ENCODE measurements at places on chromosomes 4 and X.

DNA sequence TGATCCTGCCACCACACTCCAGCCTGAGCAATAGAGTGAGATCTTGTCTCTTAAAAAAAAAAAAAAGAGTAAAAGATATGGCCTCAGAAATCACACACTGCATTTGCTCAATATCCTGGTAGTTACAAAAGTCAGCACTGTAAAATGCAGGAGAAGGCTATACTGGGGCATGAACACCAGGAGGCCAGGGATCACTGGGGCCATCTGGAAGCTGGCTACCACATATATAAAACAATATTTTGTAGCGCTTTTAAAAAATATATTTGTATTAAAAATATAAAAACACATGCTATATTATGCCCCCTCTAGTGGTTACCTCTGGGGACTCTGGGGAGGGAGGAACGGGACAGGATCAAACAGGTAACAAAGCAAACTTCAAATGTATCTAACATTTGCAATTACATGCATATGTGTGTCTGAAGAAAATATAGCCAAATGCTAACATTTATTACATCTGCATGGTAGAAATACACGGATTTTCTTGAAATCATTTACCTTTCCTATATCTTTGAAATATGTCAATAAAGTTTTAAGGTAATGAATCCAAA lies 4.0 kb downstream of the C4orf46 start:
- no peak for DNase-seq

- no peak for DNase-seq
Measured at GRCh38 chrX:151596282-151596681, 32.8 kb downstream of the PASD1 start.

DNA sequence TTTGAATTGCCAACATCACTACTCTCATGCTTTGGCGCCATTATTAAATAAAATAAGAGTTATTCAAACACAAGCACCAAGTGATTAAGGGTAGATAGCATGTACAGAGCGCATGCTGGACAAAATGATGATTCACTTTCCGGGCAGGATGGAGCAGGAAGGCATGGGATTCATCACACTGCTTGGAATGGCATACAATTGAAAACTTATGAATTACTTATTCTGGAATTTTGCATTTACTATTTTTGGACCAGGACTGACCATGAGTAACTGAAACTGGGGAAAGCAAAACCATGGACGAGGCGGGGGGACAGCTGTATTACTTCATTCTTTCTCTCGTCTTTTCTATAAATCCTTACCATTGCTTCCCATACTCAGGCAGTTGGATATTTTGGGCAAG lies 28.5 kb upstream of the FGF5 start:
- DNase-seq = no peak

- no peak for DNase-seq
Measured at GRCh38 chr4:186698028-186698427, 25.6 kb downstream of the FAT1 start.

DNA sequence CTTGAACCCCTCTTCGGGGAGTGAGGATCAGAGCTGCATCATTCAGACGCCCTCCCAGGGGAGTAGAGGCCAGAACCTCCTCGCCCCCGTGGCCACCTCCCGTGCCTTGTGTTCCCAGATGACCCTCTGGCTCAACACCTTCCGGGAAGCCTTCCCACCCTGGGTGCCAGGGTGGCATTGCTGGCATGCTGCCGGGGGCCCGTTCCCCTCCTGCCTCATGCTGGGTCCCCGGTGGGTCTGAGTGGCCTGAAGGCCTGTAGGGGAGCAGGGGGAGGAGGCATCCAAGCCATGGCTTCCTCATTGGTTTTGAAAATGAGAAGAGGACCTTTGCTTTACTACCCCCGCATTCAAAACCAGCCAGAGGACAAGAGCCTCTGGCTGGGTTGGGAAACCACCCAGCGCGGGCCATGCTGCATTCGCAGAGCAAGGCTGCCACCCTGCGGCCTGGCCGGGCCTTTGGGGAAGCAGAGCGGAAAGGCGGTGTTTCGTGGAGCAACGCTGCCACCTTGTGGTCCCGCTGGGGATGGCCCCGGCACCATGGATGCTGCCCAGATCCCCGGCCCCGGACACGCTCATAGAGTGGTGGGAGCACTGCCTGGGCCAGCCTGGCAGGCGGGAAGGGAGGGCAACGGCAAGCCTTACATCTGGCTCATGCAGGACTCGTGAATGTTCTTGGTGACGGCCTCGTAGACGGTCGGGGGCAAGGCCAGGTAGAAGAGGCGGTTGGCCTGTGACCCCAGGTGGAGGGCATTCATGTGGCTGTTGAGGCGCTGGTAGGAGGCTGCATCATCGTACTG lies 11.9 kb downstream of the G6PD start:
- DNase-seq = peak; percentile 85

DNA sequence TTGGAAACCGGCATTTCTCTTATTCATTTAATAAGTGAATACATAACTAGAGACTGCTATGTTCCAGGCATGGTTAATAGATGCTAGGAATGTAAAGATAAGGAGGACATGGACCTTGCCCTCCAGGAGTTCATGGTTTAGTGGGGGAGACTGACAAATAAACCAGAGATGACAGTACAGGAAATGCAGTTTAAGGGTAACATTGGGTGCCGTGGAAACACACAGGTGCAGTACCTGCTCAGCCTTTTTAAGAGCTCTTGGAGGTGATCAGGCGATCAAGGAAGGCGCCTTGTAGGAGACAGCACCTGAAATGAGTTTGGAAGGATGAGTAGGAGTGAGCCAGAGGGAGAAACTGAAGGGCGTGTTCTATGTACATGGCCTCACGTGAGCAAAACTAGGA lies 145.8 kb downstream of the AASDH start:
- no peak for DNase-seq

GRCh38 chrX:20971250-20971649 lies 403.0 kb upstream of the CNKSR2 start:
- DNase-seq = no peak

GRCh38 chr4:71231129-71232055 lies 107.4 kb upstream of the SLC4A4 start:
- peak; percentile 1 for DNase-seq

DNA sequence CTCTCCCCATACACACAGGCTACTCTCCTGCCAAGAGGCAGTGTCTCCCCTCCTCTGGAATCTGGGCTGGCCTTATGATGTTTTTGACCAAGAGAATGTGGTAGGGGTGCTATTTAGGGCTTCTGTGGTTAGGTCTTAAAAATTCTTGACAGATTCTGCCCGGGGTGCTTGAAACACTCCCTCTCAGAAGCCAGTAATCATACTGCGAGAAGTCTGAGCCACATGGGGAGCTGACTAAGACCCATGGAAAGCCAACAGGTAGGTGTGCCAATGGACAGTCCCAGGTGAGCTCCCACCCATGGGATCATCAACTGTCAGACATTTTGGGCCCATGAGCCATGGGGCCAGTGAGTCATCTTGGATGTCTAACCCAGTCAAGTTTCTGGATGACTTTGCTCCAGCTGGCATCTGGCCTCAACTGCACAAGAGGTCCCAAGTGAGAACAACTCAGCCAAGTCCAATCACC lies 315.7 kb downstream of the FBXW7 start:
- no peak for DNase-seq

GRCh38 chr4:174120446-174121295 lies 162.8 kb downstream of the FBXO8 start:
- no peak for DNase-seq

Data from activated gamma-delta T cell (primary cell).